ENCODE measurements at places on chromosomes 6 and 20.

DNA sequence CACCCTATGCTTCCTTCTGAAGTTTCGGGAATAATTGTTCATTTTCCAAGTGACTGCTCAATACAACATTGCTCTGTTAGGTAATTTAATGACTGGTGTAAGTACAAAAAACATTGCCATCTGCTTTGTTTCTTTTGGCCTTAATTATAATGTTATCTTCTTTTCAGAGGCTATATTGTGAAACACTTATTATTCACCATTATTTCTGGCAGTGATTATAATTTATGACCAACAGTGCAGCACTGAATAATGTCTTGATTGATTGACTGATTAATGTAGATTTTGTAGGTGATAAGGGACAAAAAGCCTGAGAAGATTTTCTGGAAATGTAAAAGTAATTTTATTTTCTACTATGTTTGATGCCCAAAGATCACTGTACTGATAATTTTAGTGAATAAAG lies 377.7 kb downstream of the PLCB1 start:
- no peak for DNase-seq

GRCh38 chr6:30480536-30481156 lies 8.7 kb upstream of the HLA-E start:
- DNase-seq, result no peak

GRCh38 chr20:891058-891705 lies 25.0 kb downstream of the ANGPT4 start:
- no peak for DNase-seq

- no peak for DNase-seq
Measured at GRCh38 chr6:33599413-33599938, 19.4 kb upstream of the BAK1 start.

GRCh38 chr20:2163757-2164156 lies 62.1 kb downstream of the STK35 start:
- DNase-seq, result no peak

- no peak for DNase-seq
Measured at GRCh38 chr6:41334482-41335040, 847 bp upstream of the NCR2 start.

DNA sequence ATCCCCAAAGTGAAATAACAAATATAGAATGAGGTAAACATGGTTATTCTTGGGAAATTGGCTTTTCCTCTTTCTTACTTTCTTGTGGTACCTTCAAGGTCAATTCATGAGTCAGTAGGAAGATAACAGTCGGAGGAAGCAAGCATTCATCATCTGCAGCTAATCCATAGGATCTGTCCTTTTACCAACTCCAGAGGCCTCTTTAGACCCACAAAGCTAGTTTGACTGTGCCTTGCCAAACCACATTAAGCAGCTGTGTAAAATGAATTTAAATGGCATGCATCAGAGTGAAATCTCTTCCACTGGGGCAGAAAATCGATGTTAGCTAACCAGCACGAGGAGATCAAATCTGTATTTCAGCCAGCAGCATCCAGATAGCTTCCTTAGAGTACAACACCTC lies 171.3 kb downstream of the TMEM242 start:
- peak; percentile 68 for DNase-seq

- DNase-seq, result no peak
Measured at GRCh38 chr20:18404172-18404571, 62.7 kb downstream of the DZANK1 start.

DNA sequence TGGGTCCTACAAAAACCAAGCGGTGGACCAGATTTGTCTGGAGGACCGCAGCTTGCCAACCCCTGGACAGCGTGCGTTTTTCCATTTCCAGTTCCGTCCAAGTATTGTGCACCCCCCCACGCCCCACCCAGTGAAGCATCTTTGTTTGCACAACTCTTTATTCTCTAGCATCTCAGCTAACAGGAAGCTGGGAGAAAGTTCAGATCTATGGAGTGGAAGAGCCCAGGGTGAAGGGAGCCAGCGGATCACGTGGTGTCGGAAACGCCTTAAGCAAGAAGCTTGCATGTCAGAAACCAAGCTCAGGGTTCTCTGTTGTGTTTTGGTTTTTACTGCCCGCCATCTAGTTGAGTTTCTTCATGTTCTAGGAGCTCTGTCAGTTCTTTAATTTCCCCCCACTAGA lies 29.9 kb downstream of the ARID1B start:
- DNase-seq, result no peak

DNA sequence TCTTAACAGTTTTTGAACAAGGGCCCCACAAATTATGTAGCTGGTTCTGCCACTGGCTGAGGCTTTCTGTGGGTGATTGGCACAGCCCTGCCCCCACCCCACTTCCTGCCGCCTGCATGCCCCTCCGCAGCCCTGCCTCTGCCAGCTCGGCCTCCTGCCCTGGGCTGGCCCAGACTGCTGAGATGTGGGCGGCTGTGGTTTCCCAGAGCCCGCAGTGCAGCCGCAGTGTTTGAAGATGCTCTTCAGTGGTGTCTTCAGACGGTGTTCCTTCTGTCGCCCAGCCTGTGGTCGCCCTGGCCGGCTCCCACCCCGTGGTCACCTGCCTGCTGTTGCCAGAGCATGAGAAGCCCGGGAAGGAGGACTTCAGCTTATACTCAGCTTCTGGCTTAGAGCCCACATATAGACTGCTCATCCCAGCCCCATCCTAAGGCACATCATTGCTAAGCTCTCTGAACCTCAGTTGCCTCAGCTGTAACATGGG lies 154.3 kb downstream of the VEGFA start:
- DNase-seq, result no peak

DNA sequence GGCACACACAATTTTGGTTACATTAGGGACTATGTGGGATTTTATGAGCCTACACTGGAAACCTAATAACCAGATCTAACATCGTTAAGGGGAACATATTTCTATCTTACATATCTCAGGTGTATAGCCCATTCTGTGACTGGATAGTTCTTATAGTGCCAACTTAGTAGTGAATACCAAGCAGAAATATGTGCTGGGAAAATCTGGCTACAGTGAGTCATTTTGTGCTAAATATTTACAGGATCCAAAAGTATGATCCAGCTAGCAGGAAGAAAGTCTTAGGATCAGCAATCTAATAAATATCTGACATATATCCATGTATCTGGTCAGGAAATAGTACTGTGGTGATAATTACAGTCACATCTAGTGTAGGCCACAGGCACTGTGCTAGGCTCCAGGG lies 94.6 kb upstream of the INSM1 start:
- DNase-seq, result no peak

GRCh38 chr6:104396077-104396476 lies 463.6 kb downstream of the HACE1 start:
- no peak for DNase-seq

- DNase-seq, result no peak
Measured at GRCh38 chr6:135084001-135084915, 29.6 kb upstream of the HBS1L start.

DNA sequence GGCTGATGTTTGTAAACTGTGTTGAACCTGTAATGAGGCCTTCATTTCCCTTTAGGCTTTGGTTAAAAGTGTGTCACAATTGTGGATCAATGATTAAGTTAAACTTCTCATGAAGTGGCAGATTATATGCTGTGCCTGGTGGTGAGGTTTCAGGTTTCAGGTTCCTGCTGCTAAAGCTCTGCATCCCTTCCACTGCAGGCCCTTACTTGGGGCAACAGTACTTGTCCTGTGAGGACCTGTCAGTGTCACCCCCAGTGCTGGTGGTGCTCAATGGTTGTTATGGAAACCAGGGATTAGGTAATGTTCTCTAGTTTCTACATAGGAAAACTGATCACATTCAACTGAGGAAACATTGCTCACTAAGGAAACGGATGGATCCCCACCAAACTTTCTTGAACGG lies 18.5 kb downstream of the RPP21 start:
- DNase-seq, result no peak

DNA sequence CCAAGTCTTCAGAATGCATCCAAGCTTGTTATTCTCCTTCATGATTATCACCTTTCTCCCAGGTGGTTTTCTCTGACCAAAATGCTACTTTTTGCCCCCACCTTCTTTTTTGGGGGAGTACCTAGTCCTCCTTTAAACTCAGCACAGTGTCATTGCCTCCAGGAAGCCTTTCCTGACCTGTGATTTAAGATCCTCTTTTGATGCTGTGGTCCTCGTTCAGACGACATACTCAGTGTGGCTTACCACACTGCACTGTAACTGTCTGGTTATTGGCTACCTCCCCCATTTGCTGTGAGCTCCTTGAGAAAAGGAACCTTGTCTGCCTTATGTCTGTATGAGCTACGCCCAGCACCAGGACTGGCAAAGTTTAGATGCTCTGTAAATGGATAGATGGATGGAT lies 14.6 kb downstream of the SAYSD1 start:
- no peak for DNase-seq

DNA sequence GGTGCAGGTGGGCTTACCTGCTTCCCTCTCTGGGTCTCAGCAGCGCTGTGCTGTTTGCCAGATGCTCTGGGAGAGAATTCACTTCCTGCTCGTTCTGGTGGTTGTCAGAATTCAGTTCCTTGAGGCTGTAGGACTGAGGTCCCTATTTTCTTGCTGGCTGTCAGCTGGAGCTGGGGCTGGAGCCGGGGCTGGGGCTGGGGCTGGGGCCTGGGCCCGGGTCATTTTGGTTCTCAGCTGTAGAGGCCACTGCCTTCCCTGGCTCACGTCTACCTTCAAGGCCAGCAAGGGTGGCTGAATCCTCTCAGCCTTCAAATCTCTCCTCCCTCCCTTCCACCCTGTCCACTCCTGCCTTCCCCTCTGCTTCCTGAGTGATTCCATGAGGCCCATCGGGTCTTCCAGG lies 16.8 kb upstream of the PHACTR3 start:
- no peak for DNase-seq

- DNase-seq, result no peak
Measured at GRCh38 chr6:52176550-52176949, 9.6 kb upstream of the IL17A start.

GRCh38 chr6:128491610-128492206 lies 28.7 kb downstream of the PTPRK start:
- DNase-seq, result no peak

DNA sequence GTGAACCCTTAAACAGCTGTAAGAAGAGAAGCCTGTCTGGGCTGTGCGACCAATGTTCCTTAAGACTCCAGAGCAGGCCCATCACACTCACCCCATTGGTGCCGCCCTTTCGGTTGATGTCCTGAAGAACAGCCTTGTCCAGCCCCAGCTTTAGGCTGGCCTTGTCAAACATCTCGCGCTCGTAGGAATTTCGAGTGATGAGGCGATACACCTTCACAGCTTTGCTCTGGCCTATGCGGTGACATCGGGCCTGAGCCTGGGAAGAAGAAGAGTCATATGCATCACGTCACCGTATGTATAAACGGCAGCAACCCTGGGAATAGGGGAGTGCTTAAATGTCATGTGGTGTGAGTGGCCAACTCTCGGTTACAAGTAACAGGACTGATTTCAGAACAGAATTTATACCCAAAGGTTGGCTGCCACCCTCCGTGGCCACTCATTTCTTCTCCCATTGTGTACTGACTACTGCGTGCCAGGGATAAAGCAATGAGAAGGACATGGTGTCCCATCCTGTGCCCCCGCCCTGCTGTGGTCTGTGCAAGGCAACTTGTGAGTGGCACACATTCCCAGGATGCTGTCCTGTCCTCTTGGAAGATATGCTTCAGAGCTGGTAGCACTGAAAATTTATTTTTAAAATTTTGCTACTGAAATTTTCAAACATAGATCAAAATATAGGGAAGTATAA lies 90.7 kb upstream of the EMILIN3 start:
- no peak for DNase-seq

GRCh38 chr6:106974336-106974998 lies at the start of gene CD24:
Gene CD24, minus strand, starts transcription at chr6:106974729. Its CDS starts 83 bp downstream, at chr6:106974646.
- no peak for DNase-seq

GRCh38 chr6:124997196-124997875 lies 35.1 kb downstream of the RNF217 start:
- DNase-seq, result no peak

DNA sequence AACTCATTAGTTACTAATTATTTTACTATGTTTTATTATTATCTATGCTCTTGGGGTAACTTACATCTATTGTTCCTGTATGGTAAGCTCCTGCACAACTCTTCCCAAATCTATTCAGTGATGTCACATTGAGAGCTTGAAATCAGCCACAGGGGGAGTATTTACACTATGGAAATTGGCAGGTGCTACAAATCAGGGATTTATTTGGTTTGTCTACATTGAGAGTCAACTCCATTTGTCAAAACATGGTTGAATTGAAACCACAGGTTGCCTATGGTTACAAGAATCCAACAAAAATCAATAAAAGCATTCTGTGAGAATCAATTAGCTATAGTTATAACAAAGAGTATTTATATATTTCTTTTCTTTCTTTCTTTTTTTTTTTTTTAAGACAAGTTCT lies 3.9 kb upstream of the FITM2 start:
- DNase-seq, result no peak

DNA sequence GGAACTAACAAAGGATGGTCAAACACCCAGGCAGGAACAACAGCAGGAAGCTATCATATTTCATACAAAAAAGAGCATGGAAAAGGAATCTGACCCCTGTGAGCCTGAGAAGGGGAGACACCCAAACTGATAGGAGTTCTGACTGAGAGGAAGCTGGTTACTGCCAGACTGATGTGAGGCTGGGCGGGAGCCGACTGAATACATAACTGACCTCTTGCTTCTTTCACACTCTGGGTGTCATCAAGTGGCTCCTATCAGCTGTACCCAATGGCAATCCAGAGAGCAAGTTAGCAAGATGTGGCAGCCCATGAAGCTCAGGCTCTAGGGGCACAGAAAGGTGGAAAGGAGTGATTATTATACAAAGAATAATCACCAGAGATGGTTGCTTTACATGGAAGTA lies 795.1 kb upstream of the HS3ST5 start:
- no peak for DNase-seq

DNA sequence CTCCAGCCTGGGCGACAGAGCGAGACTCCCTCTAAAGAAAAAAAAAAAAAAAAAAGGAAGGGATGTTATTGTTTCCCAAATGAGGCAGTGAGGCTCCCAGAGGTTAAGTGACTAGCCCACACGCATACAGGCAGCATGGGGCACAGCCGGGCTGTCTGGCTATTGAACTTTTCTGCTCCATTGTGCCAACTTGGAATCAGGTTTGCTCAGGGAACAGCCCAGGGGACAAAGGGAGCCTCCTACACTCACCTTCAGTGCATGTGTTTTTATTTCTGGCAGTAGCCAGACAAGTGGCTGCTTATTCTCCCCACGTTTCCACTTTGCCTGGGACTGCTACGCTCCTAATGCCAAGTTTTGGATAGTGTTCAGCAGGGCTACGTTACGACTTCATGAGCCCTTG lies 10.7 kb downstream of the ETV7 start:
- DNase-seq, result no peak

- no peak for DNase-seq
Measured at GRCh38 chr20:1001911-1002681, at the start of gene RSPO4. Gene RSPO4, minus strand, starts transcription at chr20:1002311. Its CDS starts 147 bp downstream, at chr20:1002164.

DNA sequence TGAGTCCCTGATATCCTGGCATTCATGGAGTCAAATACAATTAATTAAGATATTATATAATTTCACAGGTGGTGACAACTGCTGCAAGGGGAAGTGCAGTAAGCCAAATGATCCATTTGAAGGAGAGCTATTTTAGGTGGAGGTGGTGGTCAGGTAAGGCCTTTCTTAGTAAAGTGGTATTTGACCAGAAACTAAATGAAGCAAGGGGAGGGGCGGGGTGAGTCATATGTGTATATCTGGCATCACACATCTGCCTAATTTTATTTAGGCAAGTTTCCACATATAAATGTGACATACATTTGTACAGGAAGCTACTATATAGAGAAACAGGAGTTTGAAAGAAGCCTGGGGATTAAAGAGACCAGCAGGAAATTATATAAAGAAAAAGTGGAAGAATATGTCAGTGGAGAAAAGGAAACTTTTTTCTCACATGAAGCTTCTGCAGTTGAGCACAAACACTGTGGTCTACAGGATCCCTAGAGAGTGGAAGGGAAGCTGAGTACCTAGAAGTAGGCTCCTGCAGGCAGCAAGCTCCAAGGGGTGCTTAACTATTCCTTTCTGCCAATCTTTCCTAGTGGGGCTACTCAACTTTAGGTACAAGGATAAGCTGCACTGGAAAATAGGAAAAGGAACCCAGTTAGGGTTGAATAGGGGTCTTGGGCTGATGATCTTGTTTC lies 99.6 kb downstream of the OGFRL1 start:
- DNase-seq, result no peak

Data from AG04449 (cell line).